Gastrocnemius medialis (tissue), 4 donors: ENCODE measurements at places on chromosomes 3 and 15.
A peak's percentile ranks its signal among the peaks of the same experiment; 100 is the strongest.

GRCh38 chr15:55742498-55742926 lies 440 bp downstream of the PRTG start:
- DNase-seq, result no peak

DNA sequence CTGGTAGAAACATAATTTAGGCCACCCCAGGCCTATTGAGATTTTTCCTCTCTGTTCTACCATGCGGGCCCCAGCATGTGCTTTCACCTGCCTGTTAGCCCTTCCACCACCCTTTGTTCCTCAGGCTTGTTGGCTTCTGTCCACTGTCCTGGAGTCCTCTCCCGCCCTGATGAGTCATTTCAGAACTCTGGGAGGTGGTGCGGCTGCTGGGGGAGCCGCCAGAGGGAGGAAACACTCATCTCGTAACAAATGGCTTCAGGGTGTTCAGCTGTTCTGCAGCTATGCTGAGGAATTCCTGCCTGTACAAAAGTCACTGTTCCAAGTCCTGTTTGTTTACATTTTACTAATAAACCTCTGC lies 36.3 kb downstream of the LRTM1 start:
- peak; percentile 94 for DNase-seq

GRCh38 chr15:61227269-61227949 lies 1.7 kb downstream of the RORA start:
- no peak for DNase-seq

DNA sequence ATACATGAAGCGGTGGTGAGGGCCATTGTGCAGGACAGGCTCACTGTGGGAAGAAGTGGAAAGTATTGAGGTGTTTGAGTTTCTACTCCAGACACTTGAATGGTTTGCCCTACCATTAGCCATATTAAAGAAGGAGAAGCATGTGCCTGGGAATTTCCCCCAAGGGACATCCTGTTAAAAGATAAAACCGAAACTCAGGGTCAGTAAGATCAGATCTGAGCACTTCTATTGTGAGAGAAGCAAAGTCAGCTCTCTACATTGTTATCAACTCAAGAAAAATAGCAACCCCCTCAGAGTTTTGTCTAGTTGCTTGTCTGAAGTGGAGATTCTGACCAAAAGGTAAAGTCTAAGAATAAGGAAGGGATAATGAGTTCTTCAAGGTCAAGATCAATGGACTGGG lies 269.8 kb downstream of the CHST2 start:
- DNase-seq, result no peak

DNA sequence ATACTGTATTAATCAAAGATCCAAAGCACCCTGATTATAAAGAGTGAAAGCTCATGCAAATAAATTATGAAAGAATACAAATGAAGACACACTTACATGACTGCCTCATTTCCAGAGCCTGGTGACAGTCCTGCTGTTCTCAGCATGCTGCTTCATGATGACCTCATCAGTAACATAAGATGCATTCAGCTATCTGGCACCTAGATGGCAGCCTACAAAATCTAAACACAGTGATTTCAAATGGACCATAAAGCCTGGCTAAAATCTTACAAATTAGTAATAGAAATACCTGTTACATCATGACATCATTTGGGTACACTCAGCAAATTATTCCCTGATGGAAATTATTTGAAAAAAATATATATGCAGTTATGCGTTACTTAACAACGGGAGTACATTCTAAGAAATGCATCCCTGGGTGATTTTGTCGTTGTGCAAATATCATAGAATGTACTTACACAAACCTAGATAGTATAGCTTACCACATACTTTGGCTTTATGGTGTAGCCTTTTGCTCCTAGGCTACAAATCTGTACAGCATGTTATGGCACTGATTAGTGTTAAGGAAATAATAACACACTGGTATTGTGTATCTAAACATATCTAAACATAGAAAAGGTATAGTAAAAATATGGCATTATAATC lies 207.2 kb downstream of the EPHA3 start:
- DNase-seq, result no peak

- no peak for DNase-seq
These were observed 21.3 kb upstream of the PLCH1 start for GRCh38 chr3:155766206-155766605.

DNA sequence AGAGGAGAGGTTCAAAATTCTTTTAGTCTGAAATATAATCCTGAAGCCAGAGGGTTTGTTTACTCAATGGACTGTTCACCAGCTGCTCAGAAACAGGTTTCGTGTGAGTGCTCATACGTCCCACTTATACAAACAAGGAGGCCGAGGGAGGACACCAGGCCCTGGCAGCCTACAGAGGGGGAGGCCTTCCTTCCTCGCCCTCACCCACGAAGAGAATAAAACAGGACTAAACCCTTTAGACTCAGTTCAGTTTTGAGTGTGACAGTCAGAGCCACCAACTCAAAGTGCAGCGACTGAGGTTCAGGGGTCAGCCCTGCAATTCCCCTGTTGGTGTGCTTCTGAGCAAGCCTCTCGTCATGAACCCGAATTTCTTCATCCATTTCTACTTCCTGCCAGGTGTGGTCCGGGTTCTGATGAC lies 17.3 kb downstream of the FAM174B start:
- no peak for DNase-seq

- DNase-seq, result no peak
These were observed 78.3 kb upstream of the HES1 start for GRCh38 chr3:194057570-194058188.

GRCh38 chr15:98785807-98786621 lies 137.7 kb downstream of the IGF1R start:
- no peak for DNase-seq

- DNase-seq, result no peak
These were observed 35.2 kb upstream of the FGD5 start for GRCh38 chr3:14783480-14784086.

DNA sequence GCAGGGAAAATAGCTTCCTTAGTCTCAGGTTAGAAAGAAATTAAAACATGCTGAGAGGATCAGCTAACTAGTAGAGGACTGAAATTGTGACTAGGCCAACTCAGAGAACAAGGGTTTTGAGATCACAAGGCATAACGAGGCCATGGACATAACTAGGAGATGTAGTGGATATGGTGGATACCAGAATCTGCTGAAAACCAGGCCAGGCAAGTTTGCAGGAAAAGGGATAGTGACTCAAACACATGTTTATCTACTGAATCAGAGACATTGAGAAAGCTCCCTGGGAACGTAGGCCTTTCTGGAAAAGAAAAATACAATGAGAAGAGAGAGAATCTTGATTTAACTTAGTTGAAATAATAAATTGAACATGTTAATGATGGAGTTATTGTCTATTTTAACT lies 326.5 kb upstream of the GBE1 start:
- no peak for DNase-seq

DNA sequence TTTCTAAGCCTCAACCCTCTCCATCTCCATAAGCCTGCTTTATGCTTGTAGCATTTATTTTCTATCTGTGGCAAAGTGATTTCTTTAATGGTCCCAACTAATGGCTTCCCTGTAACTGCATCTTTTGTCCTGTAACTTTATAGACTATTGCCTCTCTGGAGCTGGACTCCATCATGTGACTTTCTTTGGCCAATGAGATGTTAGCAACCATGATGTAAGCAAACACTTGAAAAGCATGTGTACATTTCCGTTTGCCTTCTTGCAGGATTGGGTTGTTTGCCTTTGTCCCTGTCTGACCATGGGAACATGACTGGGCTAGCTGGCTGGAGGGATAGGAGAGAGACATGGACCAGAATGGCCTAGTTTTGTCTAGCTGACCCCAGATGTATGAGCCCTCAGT lies 106.0 kb upstream of the LRIG1 start:
- DNase-seq, result no peak

GRCh38 chr15:99347574-99347973 lies 96.3 kb downstream of the LRRC28 start:
- no peak for DNase-seq

GRCh38 chr3:57805674-57806073 lies 49.6 kb downstream of the SLMAP start:
- DNase-seq, result no peak

- no peak for DNase-seq
These were observed 198.4 kb downstream of the WNT5A start for GRCh38 chr3:55288657-55289056.

DNA sequence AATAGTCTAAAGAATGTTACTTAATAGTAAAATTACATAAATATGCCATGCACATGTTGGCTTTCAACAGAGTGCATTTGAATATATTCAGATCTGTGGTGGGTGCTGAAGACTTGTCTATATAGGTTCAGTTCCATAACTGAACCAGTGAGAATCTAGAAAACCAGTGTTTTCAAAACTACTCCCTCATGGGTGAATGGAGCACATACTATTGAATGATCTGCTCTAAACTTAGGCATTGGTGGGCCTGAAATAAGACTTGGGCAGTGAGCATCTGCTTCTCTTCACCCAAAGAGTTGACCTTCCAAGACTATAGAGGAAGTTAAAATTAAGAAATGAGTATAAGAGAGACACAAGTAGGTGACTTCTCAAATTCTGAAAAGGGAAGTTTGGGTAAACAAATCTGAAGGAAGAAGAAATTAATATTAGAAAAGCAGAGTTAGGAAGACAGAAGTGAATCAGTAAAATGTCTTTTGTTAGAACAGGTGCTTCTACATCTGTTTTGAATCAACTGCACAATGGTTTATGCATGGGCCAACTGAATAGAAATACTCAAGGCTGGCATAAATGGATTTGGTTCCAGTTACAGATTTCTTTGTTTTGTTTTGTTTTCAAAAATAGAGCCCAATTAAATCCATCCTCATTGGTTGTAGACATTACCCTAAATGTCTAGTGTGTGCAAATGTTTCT lies 19.3 kb downstream of the ALCAM start:
- no peak for DNase-seq

DNA sequence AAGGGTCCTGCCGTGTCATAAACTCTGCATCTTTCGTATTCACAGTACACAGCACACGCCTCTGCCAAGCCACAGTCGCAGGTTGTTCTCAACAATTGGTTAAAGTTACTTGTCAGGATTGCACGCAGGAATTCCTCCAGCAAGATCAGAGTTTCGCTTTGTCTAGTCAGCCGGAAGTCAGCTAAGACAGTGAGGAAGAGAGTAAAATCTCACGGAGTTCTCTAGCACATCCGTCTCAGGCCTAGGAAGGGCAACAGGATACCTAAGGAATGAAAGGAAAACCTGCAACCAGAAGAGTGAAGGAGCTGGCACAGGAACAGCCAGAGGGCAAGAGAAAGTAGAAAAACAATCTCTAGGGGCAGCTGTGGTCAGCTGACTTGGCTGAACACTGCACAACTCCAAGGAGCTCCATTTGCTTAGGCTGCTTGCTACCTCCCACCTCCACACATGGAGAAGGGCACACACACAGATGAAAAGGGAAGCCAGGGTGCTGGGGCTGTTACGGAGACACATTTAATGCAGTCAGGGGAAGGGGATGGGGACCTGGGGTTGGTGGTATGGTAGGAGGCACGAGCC lies 23.7 kb downstream of the RORA start:
- peak; percentile 25 for DNase-seq

- DNase-seq, result peak; percentile 34
These were observed 129.4 kb downstream of the VGLL4 start for GRCh38 chr3:11514191-11514821.

GRCh38 chr3:37689645-37690356 lies 171.9 kb upstream of the CTDSPL start:
- no peak for DNase-seq

- no peak for DNase-seq
These were observed 142.3 kb upstream of the STRIT1 start for GRCh38 chr3:155435821-155436220.

- DNase-seq, result no peak
These were observed 16.6 kb downstream of the CCDC33 start for GRCh38 chr15:74252721-74253120.

DNA sequence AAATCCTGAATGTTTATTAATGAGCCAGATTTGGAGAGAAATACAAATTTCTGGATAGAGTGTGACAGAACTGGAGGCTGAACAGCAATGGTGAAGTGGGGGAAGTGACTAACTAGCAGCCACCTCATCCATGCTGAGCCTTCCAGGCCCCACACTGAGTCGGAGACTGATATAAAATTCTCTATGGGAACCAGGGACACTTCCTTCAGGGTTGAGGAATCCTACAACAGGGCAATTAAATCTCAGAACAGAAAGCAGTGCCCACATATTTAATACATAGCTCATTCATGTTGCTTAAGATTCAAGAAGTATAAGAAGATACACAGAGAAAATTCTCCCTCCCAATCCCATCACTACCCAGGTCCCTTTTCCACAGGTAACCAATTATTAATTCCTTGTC lies 49.3 kb downstream of the HACD2 start:
- no peak for DNase-seq

DNA sequence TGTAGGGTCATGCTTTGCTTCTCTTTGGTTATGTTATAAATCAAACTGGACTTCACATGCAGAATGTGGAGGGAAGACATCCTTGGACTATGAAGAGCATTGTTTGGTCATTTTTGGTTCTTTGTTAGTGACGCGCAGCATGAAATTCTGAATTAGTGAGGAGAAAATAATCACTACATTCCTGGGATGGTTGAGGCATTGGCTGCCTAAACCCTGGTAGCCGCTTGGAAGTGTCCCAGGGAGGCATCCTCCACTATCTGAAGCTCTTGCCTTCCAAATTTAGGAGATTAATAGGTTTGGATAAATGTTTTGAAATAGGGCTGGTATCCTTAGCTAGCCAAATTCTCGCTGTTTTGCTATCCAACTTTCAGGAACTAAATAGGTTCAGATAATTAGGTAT lies 96.2 kb downstream of the CLSTN2 start:
- DNase-seq, result no peak

- peak; percentile 19 for DNase-seq
These were observed 27.2 kb upstream of the ADAMTS7 start for GRCh38 chr15:78838489-78838888.

GRCh38 chr3:171803044-171803443 lies 7.2 kb downstream of the PLD1 start:
- DNase-seq, result no peak
